ENCODE measurements at places on chromosomes 4 and X. TPM values are rescaled to one million over a fixed set of nuclear protein-coding genes. Genes with fewer than 3 reads are reported as not detected.

DNA sequence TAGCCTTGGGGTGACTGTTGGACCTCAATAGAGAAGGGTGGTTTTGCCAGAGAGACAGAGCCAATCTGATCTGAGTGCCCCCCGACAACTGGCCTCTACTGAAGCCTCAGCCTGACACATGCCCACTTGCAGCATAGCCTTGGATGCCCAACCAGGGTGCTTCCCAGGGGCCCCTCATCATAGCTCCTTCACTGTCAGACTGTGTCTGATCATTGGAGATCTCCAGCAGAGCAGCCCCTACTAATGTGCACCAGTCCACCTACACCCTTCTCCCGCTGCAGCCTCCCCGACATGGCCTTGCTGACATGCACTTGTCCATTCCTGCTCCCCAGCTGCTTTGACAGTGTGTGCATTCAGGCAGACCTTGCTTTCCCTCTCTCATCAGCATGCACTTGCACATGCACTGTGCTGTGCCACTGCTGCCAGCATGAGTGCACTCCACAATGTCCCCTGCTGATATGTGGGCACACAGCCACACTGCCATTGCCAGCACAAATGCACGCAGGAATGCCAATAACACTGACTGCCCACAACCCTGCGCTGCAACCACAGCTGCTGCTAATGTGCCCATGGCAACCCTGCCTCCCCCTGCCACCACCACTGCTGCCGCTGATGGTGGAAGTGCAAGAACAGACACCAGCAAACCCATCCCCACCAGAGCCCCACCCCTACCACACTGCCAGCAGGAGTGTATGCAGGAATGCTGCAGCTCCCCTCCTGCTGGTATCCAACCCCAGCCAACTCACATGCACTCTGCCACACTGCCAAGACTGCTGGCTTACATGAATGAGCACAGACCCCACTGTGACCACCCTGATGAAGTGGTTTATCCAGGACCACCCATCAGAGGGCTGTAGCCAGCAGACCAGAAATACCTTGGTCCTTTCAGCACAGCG, 68.1 kb upstream of the ZMAT1 start:
- no peak for DNase-seq

GRCh38 chr4:168846414-168846813, 163.6 kb downstream of the CBR4 start:
- DNase-seq, result no peak

DNA sequence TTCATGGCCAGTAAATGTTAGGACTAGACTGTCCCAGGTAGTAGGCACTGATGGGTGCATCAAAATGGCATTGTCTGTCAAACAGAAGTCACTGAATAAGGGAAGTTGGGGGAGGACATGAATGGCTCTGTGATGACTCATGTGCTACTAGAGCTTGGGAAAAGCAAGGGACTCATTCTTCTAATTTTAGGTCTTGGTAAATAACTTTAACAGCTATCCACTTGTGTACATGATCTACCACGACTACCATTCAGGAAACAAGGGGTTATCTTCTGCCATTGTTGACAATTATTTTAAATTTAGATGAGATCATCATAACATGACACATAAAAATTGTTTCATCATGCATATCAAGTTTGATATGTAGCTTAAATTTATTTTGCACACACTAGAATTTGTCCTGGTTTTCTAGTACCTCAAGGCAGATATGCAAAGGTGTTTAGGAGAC, 6.3 kb downstream of the AREG start:
- no peak for DNase-seq

GRCh38 chr4:17328141-17328815, 183.6 kb downstream of the QDPR start:
- no peak for DNase-seq

- DNase-seq, result no peak
These were observed 95.3 kb upstream of the SOD3 start for GRCh38 chr4:24700118-24700517.

DNA sequence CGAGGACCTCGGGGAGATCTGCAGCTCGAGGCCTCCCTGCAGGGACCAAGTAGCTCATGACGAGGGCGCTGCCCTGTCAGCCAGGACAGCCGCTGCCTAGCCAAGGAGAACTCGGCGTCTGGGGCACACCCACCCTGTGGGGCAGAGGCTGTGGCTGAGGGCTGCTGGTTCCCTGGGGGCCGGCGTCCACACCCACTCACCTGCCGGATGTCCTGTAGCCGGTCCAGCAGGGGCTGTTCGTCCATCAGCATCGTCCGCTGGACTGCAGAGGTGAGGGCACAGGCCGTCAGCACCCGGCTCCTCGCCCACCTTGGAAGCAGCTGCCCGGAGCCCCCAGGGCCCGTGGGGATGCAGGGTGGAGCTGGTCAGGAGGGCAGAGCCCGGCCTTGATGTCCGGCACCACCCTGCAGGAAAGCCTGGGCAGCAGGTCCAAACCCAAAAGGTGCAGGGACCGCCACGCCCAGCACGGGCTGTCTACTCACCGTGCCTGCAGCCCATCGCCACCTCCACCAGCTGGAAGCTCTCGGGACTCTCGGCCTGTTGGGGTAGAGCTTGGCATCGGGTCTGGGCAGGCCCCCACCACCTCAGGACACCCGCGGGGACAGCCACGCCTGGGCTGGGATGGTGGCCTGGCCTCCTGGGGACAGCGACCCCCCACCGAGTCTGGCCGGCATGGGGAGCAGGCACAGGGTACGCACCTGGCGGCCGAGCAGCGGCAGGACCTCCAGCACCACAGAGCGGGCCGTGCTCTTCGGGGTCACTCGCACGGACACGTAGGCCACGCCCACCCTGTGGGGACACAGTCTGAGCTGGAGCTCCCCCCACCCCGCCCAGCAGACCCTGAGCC, 6.9 kb downstream of the DGKQ start:
- DNase-seq, result no peak

GRCh38 chrX:9401051-9401450, 63.8 kb upstream of the TBL1X start:
- DNase-seq, result no peak

DNA sequence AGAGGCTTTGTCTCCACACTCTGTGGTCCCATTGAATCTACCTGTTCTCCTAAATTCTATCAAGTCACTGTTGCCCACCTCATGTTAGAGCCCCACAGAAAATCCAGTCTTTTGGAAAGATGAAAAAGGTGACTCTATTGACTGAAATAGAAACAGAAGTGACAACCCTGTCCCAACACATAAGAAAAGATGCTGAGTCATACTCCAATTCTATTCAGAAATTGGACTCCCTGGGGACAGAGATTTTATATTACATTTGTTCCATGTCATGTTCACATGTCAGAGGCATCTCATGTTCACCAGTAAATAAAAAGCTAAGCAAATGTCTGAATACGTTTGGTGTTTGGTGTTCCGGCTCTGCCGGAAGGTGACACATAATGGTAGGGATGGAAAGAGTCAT, 2.9 kb upstream of the GRPR start:
- no peak for DNase-seq

DNA sequence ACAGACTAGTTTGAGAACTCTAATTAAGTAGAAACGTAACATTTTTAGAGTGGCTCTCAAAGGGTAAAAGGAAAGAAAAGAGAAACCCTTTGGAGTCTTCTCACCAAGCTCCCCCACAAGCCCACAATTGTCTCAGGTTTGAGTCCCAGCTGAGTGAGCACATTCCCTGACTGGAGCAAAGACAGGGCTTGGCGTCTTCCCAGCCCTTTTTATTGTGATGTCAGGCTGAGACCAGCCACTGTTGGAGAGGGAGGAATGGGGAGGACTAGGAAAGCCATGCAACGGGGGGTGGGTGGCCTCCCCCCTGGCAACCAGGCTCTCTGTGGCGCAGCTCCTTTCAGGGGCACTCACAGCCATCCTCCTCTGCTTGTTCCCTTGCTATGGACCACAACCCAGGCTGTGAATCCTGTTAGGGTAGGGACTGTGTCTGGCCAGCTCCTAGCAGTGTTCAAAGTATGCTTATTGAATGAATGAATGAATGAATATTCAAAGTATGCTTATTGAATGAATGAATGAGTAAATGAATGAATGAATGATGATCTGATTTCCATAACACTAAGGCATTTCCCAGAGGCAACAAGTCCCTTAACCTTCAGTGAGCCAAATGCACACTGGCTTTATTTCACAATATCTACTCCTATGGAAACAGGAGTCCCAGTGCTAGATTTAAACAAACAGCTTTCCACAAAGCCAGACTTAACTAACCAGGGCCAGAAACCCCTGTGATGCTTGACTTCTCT, 413.3 kb downstream of the MID1IP1 start:
- DNase-seq, result no peak

DNA sequence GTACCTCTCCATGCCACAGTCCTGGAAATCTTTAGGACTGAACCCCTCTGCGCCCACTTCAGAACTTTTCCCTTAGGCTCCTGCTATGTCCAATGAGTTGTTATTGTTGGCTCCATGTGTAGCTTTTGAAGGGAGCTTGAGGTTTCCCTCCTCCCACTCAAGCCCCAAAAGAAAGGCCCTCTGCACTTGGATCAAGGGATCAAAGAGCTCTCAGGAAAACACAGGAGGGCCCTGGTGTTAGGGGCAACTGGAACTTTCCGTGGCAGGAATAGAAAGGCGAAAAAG, 135.0 kb downstream of the RASL11B start:
- no peak for DNase-seq

DNA sequence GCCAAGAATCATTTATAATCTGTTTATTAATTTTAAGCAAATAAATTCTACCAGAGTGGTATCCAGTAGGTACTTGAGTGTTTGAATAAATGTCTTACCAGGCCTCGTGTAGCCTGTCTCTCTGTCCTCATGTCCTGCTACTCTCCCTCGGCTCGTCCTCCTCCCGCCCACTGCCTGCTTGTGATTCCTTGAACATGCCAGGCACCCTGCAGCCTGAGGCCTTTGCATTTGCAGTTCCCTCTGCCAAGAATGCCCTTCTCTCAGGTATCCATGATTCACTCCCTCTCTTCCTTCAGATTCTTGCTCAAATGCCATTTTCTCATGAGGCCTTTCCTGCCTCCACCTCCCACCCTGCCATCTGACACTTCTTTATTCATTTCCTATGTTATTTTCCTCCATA, 209.7 kb upstream of the PRPS2 start:
- no peak for DNase-seq

ANOS1 gene
- total RNA-seq, result not detected

IBSP gene
- not detected for total RNA-seq

SHROOM4 gene
- not detected for total RNA-seq

PAGE2B gene
- 0.97 TPM for total RNA-seq

Data from activated CD8-positive, alpha-beta T cell treated with anti-CD3 and anti-CD28 coated beads, Interleukin-2, amount 10 ng/mL, durations not matched to agents 7 days and 5 days (primary cell).